ENCODE measurements at places on chromosomes 1 and 21.

GRCh38 chr1:230278376-230278775 is 147.8 kb downstream of the PGBD5 start:
- DNase-seq, result no peak

GRCh38 chr1:53080041-53080440 is 18.0 kb downstream of the PODN start:
- no peak for DNase-seq

DNA sequence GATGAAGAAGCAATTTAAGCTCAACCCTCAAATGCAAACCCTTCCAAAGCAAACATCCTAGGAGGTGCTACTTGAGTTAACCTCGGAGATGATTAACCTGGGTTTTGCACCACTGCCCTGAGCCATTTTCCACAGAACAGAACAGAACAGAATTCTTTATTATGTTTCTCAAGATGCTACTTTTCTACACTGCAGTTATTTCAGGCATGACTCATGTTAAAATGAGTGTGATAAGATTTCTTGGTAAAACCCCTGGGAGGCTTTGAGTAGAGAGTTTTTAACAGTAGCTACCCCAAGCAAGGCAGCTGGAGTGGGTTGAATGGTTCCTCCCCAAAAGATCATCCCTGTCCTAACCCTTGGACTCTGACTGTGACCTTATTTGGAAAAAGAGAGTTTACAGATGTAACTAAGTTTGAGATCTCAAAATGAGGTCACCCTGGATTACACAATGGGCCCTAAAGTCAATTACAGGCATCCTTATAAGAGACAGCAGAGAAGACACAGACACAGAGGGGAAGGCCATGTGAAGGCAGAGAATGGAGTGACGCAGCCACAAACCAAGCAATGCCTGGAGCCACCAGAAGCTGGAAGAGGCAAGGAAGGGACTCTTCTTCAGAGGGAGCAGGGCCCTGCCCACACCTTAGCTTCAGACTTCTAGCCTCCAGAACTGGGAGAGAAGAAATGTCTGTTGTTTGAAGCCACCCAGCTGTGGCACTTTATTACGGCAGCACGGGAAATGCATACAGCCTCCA is 153.4 kb downstream of the ETS2 start:
- no peak for DNase-seq

- no peak for DNase-seq
Observed at GRCh38 chr1:227898502-227899140, 49.1 kb downstream of the WNT9A start.
